ENCODE measurements at places on chromosomes 11 and 22.

DNA sequence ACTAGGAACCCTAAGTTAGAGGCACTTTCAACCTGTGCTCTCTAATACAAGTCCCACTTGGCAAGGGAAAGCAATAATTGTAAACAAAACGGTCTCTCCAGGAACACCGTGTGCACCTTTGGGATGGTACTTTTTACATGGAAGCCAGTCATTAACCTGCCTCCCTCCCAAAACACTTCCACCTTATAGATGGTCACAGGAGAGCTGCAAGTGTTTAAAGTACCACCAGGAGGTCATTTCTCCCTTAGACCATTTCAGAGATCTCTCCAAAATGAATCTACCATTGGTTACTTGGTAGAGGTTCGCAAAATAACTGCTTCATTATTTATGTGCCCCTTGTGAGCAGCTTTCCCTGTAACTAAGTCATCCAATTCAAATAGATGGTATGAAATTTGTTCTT is 375.3 kb downstream of the DYNC2H1 start:
- DNase-seq = no peak

- no peak for DNase-seq
Measured at GRCh38 chr11:118212781-118213191, 12.0 kb downstream of the JAML start.

GRCh38 chr11:93361435-93361834 is 30.9 kb downstream of the DEUP1 start:
- DNase-seq = no peak

GRCh38 chr11:115208808-115209259 is 295.4 kb downstream of the CADM1 start:
- no peak for DNase-seq

GRCh38 chr11:76771446-76772099 is 11.6 kb upstream of the TSKU start:
- DNase-seq = no peak

DNA sequence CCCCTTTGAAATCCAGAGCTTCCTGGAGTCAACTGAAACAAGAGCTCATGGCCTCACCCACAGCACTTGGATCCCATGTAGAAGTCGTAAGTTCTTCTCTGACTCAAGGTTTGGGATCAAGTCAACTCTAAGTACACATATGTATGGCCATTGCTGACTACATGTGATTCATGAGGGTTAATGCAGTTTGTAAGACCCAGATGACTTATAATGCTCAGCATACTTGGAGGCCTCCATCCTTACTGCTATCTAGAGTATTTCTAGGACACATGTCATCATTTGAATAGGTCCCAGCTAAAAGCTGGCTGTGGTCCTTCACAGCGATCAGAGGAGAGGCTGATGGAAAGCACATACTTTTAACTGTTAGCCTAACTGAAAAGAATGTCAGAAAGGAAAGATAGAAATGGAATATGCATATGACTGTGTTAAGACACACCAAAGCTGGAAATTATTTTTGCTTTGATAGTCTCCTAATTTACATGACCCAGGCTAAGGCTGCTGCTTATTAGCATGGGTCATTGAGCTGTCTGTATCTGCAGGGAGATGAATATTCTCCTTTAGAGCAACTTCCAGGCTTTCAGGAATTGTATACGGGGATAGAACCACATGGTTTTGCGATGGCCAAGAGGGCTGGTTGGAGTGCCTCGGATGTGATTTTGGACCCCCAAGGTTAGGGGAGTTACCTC is 76.3 kb downstream of the NTM start:
- no peak for DNase-seq

- DNase-seq = no peak
Measured at GRCh38 chr11:112570333-112570732, 309.7 kb upstream of the PLET1 start.

DNA sequence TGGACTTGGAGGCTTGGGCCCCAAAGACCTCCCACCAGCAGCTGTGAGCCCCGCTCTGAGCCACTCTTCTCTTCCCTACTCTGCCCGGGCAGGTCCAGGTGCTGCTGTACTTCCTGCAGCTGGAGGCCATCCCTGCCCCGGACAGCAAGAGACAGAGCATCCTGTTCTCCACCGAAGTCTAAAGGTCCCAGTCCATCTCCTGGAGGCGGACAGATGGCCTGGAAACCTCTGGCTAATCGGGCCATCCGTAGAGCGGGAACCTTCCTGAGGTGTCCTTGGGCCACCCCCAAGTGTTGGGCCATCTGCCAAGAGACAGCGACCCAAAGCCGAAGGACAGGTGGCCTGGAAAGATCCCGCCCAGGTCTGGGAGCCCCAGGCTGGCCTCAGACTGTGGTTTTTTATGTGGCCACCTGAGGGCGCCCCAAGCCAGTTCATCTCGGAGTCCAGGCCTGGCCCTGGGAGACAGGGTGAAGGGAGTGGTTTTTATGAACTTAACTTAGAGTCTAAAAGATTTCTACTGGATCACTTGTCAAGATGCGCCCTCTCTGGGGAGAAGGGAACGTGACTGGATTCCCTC is 135.1 kb downstream of the BCR start:
- peak; percentile 85 for DNase-seq

All from choroid plexus epithelial cell (primary cell).